ENCODE measurements at places on chromosomes 3 and 15.

DNA sequence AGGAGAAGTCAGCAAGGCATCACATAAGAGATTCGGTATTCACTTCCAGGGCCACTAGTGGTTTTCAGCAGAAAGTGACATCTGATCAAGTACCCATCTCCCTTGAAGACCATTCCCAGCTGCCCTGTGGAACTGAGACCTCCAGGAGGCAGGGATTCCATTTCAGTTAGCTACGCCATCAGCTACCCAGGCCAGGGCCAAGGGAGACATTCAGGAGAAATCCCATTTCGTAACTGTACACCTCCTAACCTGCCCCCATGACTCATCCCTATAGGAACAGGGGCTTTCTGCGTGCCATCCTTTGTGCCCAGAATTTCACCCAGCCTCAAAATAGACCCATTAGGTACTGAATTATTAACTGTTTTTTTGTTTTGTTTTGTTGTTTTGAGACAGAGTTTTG lies 24.7 kb downstream of the SPATA12 start:
- DNase-seq: no peak

GRCh38 chr3:30986551-30986950 lies 92.1 kb upstream of the GADL1 start:
- DNase-seq: no peak

DNA sequence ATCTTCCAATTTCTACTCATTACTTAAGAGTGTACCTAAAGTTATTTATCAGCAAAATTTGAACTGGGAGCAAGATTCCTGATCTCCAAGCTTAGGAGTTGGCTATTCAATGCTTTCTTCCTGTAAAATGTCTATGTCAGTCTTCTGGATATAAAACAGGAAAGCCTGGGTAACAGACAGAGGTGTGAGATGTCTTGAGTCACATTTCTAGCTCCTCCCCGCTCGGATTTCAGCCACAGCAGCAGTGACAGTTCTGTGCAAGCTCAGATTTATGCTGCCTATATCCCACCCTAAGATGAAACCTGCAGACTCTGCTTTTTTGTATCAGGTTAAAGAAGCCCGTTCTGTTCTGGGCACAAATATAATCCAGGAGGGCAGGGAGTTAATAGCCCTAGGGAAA lies 2.1 kb upstream of the ARMC8 start:
- DNase-seq: no peak

DNA sequence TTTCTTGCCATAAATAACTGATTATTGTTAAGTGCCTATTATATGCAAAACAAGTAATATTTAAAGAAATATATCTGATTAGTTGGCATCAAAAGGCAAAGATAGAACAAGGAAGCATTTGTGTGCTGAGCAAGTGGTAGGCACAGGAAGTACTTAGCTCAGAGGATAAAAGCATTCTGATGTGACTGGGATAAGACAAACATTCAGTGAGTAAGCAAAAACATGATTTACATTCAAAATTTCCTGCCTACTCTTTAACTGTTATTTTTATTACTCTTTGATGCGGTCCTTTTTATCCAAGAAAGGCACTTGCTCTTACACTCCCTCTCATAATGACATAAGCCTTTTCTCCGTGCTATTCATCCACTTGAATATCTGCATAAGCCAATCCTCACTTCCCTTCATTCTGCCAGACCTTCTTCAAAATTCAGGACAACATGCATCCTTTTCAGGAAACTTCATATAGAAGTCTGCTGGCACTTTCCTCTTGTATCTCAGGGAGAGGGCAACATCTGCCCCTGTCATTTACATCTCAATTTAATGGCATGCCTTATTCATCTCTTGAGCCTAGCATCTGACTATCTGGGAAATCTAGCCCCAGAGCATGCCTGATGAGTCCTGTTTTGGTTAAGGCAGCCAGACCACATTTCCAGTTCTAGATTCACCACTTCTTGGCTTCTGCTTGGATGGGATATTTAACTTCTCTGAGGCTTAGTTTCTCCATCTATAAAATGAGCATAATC lies 478.2 kb upstream of the ROBO2 start:
- DNase-seq: no peak

DNA sequence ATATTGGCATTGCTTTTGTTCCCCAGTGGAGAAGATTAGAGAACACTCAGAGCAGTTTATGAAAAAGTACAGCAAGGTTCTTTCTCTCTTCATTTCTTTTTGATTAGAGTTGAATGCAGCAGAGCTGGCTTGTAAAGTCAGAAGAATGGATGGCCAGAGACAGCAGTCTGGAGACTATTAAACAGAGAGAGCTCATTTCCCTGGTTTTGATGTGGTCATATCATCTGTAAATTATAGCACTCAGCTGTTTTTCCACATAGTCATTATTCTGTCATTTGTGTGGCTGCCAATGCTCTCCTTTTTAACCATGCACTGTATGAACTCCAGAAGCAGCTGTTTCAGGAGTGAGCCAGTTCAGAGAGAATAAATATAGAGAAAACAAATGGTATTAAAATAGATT lies 177.4 kb upstream of the CRBN start:
- DNase-seq: no peak

DNA sequence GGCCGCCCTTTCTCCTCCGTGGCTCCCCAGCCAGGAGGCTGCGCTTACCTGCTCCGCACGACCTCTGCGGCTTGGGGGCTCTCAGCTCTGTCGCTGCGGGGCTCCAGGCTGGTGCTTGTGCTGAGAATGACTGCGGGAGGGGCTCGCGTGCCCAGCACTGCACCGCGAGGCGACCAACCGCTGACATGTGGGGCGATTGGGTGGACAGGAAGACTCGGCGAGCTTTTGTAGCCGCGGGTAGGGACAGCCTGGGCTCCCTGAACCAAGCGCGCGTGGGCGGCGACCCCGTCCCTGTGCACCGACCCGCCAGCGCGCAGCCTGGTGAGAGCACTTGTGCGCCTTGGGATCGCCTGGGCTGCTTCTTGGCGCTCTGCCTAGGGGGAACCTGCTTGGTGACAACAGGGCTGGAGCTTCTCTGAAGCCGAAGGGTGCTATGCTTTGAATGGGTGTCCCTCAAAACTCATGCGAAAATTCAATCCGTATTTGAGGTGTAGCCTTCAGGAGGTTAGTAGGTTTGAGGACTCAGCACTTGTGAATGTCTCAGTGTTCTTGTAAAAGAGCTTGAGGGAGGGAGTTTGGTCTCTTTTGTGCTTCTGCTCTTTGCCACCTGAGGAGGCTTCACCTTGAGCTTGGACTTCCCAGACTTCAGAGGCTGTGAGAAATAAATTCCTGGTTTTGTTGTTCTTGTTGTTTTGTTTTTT lies 50.4 kb downstream of the IL12A start:
- no peak for DNase-seq

- DNase-seq: no peak
Observed at GRCh38 chr3:57852896-57853295, 96.8 kb downstream of the SLMAP start.

GRCh38 chr15:34301058-34301457 lies 36.5 kb downstream of the SLC12A6 start:
- no peak for DNase-seq

GRCh38 chr3:123186695-123187094 lies 15.0 kb upstream of the SEC22A start:
- DNase-seq: no peak

DNA sequence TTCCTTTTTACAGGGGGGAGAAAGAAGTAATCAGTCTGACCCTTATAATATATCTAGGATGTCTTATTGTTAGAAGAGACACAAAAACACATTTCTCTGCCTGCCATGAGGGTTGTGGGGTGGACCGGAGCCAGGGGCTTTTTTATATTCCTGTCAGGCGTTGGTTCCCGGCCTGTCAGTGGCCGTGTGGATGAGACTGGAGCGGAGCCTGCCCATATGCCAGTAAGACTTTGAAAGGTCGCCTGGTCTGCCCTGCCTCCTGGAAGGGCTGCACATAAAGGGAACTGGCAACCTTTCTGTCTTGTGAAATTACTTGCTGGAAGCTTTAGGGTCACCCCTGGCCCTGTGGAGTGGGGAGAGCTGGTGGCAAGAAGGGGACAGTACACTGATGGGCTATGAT lies 34.7 kb downstream of the MAP3K13 start:
- DNase-seq: no peak

- no peak for DNase-seq
Observed at GRCh38 chr3:133271539-133271938, 128.3 kb upstream of the BFSP2 start.

GRCh38 chr3:189269365-189269764 lies 97.6 kb downstream of the TPRG1 start:
- DNase-seq: no peak

DNA sequence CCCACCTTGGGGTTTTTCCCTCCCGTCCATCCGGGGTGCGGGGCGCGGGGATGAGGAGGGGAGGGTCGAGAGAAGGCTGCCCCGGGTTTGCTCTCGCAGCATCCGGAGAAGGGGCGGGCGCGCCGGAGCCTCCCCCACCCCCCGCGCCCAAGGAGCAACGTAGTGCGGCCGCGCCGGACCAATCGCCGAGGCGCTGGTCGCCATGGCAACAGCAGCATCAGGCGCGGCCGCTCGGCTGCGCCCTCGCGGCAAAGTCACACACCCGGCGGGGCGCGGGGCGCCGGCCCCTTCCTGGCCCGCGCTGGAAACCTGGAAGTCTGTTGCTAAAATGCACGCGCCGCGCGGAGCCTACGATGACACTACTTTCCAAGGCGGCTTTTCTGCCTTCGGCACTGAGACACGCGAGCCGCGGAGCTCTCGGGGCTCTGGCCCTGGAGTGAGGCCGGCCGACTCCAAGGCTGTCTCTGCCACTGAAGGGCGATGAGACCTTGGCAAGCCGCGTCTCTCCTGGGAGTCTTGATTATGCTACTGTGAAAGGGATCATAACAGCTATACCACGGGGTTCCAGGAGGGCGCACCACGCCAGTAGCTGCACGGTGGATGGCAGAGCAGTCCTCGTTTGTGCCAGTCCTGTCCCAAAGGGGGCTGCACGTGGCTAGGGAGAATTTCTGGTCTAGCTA lies at the start of gene IQSEC1:
Gene IQSEC1 (minus strand): TSS at position 104 of the 680 bp plus-strand sequence. CDS start 415 bp downstream, outside the sequence.
- DNase-seq: peak; percentile 94

All from B cell (primary cell).